ENCODE measurements at places on chromosomes 16 and 17. TPM values are rescaled to one million over a fixed set of nuclear protein-coding genes. Genes with fewer than 3 reads are reported as not detected.

KRTAP4-6 gene
- total RNA-seq = not detected

- no peak overlapping the region for H3K27ac ChIP-seq
- peak; percentile 78 for DNase-seq
- H3K4me3 ChIP-seq = peak overlapping the region; percentile 66
- peaks cover 48% of the 10 kb centered on the region for H3K27me3 ChIP-seq
- peaks cover 3% of the 10 kb centered on the region for H3K4me1 ChIP-seq
Observed at GRCh38 chr17:30922235-30923030, 688 bp downstream of the ADAP2 start.

SPNS2 gene
- total RNA-seq = 0.09 TPM

VPS25 gene
- total RNA-seq = 114 TPM

DNA sequence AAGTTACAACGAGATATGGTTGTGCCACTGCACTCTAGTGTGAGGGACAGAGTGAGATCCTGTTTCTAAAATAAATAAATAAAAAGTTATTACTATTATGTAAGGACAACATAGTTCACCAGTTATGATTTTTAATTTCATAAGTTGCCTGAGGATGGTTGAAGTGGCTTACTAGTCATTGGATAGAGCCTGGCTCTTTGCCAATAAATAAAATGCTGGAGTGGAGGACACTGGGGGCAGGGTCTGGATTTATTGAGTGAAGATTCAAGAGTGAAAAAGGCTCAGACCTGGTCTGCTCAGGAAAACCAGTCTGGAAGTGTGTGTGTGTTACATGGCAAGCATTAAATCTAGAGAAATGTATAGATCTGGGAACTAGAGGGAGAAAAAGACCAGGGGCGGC lies 2.1 kb downstream of the STARD3 start:
- DNase-seq = no peak
- H3K36me3 ChIP-seq = no peaks in the 10 kb centered on the region
- H3K27me3 ChIP-seq = no peaks in the 10 kb centered on the region
- no peak overlapping the region for H3K27ac ChIP-seq
- H3K4me3 ChIP-seq = no peak overlapping the region

GRCh38 chr16:74461826-74462225 lies 40.5 kb upstream of the CLEC18B start:
- no peak for DNase-seq
- H3K4me3 ChIP-seq = no peak overlapping the region
- H3K36me3 ChIP-seq = peaks cover 83% of the 10 kb centered on the region
- H3K27ac ChIP-seq = no peak overlapping the region
- H3K27me3 ChIP-seq = no peaks in the 10 kb centered on the region
- no peaks in the 10 kb centered on the region for H3K4me1 ChIP-seq

DNA sequence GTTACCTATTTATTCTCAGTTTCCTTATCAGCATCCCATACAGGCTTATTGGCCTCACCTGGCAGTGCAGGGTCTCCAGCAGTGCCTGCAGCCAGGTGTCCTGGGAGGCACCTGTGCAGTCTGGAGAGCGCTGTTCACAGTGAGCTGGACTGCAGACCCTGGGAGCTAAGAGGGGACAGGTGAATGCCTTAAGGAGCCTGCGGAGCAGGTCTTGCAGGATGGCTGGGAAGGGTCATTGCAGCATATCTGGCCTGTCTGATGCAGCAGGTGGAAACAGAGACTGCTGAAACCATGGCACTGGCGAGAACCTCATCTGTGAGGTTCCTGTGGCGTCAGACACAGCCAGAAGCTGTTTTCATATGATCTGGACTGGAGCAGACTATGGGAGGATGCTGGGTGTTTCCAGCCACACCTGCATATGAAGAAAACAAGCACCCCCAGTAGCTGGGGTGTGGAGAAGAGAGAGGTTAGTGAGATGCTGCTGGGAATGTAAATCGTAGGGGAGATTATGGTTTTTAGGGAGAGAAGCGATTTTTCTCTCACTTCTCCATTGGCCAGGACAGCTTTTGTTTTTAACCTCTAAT lies 77.0 kb downstream of the NTN1 start:
- no peaks in the 10 kb centered on the region for H3K27me3 ChIP-seq
- DNase-seq = no peak

- DNase-seq = no peak
- H3K4me3 ChIP-seq = no peak overlapping the region
- H3K36me3 ChIP-seq = no peaks in the 10 kb centered on the region
- H3K4me1 ChIP-seq = no peaks in the 10 kb centered on the region
- H3K27me3 ChIP-seq = no peaks in the 10 kb centered on the region
Observed at GRCh38 chr16:17286443-17286842, 184.3 kb downstream of the XYLT1 start.

- no peak overlapping the region for H3K4me3 ChIP-seq
- H3K27ac ChIP-seq = no peak overlapping the region
- no peak for DNase-seq
- no peaks in the 10 kb centered on the region for H3K4me1 ChIP-seq
- no peaks in the 10 kb centered on the region for H3K27me3 ChIP-seq
Observed at GRCh38 chr16:66082424-66082823, 284.1 kb upstream of the CDH5 start.

Measured in endodermal cell (in vitro differentiated cells).